ENCODE measurements at places on chromosomes 3 and 15.
A peak's percentile ranks its signal among the peaks of the same experiment; 100 is the strongest.

- DNase-seq: no peak
Measured at GRCh38 chr15:87669846-87670245, 586.7 kb downstream of the NTRK3 start.

GRCh38 chr3:172581757-172582166 lies 58.5 kb upstream of the TNFSF10 start:
- no peak for DNase-seq

DNA sequence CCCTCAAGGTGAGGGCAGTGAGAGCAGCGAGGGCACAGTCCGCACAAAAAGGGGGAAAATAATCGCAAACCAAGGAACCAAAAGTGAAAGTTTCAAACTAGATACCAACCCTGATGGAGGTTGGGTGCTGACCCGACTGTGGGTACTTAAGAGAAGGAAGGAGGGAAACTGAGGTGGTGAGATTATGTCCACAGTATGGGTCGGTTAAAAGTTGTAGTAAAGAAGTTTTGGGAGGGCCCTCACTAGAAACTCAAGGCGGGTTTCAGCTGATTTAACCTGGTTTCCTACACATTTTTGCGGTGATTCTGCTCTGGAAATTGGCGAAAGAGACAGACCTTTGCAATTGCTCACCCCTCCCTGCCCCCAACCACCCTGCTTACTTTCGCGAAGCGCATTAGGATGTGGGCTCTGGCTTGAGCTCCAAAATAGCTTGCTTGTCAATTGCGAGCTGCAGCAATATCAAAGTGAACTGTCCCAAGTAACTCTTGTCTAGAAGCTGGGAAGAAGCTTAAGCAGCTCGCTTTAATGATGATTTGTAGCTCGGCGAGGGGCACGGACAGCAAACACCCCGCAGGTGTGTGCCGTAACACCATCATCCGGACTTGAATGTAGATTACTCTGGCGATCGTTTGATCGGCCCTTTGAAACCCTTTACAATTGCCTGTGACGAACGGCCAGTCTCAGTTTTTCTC lies 15.8 kb downstream of the SOX2 start:
- DNase-seq: no peak

GRCh38 chr3:119604878-119605277 lies 7.2 kb downstream of the PLA1A start:
- no peak for DNase-seq

DNA sequence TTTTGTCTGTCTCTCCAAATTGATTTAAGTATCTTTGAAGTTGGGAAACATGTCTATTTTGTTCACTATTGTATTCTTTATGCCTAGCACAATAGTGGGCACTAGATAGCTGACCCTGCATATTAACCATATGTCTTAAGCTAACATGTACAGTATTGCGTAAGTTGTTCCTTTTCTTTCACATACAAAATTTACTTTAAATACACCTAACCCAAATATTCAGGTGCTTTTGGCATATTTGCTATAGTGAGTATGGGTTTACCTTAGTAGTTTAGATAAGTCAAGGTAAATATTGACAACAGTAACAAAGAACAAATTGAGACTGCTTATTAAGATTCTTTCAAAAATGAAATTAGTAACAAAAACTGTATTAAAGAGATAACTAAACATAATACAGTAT lies 50.9 kb downstream of the NRG4 start:
- DNase-seq: no peak

- peak; percentile 88 for DNase-seq
Measured at GRCh38 chr15:72319985-72320671, at the start of gene CELF6. Gene CELF6, minus strand, starts transcription at chr15:72320157. Its CDS starts 283 bp downstream, at chr15:72319874.

DNA sequence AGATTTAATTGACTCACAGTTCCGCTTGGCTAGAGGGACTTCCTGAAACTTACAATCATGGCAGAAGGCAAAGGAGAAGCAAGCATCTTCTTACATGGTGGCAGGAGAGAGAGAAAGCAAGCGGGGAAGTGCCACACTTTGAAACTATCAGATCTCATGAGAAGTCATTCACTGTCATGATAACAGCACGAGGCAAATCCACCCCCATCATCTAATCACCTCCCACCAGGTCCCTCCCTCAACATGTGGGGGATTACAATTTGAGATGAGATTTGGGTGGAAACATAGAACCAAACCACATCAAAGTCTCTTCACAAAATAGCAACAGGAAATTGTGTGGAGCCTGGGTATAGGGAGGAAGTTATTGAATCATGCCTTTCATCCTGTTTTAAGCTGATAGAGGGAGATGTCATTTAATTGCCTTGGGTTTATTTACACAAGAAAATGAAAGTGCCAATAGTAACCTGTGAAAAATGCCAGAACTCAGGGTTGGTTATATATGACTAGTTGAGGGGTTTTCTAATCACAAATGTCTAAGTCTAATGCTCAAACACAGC lies 624.8 kb upstream of the LMCD1 start:
- peak; percentile 32 for DNase-seq

Data from CD4-positive, alpha-beta T cell treated with Interferon alpha-2 for 1 hour (primary cell).